ENCODE measurements at places on chromosomes 2 and 18. TPM values are rescaled to one million over a fixed set of nuclear protein-coding genes. Genes with fewer than 3 reads are reported as not detected.

Gene DSC2
- total RNA-seq: 7.2 TPM

Gene C2orf15
- total RNA-seq: 5.5 TPM

Gene FSHR
- total RNA-seq: not detected

Gene TCF23
- not detected for total RNA-seq

Gene APLF
- total RNA-seq: 3.1 TPM

Gene ASXL3
- 98.8 TPM for total RNA-seq

Gene RALB
- 24.0 TPM for total RNA-seq

Gene SCN3A
- total RNA-seq: 139 TPM

Gene C2orf66
- total RNA-seq: 1.8 TPM

Gene COL4A4
- 3.0 TPM for total RNA-seq

Gene MRO
- total RNA-seq: 1.00 TPM

Gene LAMA3
- 4.9 TPM for total RNA-seq

Gene MMADHC
- 65.1 TPM for total RNA-seq

Gene C2orf80
- total RNA-seq: 12.2 TPM

Gene NT5C1B
- 0.09 TPM for total RNA-seq

Gene DUSP2
- 4.1 TPM for total RNA-seq

Gene ACTG2
- 1.1 TPM for total RNA-seq

Gene FZD7
- 48.7 TPM for total RNA-seq

Gene UGT1A1
- not detected for total RNA-seq

Gene FSIP2
- total RNA-seq: 3.3 TPM

Gene CEBPZOS
- 23.5 TPM for total RNA-seq

Gene ATAD2B
- total RNA-seq: 67.6 TPM

Gene GALR1
- total RNA-seq: 1.4 TPM

Gene SLC30A3
- total RNA-seq: 3.2 TPM

Gene SERPINB13
- not detected for total RNA-seq

Gene BUB1
- total RNA-seq: 20.8 TPM

Gene AKAIN1
- 6.9 TPM for total RNA-seq

Gene NR4A2
- total RNA-seq: 0.45 TPM

Gene AGXT
- total RNA-seq: not detected

Gene RGPD3
- 0.82 TPM for total RNA-seq

Gene ANKRD39
- 13.2 TPM for total RNA-seq

Gene LBH
- 71.4 TPM for total RNA-seq
